NCI-H1048 (cell line): ENCODE measurements at places on chromosomes 12 and 14.

DNA sequence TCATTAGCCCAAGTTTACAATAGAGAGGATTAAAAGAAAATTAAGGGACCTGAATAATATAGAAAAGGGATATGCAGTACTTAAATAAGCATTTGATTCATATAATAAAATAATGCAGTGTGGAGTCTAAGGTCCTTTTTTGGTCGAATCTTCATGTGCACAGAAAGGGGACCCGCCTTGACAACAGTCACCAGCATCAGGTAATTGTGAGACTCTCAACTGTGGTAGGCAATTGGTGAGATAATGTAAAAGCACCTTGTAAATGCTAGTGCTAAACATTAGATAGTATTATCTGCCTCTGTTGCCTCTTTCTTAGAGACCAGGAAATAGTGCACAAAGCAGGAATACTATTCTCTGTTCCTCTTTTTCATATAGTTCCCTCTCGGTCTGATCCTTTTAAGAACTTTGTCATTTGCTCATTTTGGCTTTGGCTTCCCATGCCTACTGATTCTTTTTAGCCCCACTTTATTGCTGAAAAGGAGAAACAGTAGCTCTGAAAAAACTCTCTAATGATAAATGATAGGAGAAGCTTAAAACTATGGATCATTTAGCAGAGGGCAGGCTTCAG, 17.5 kb downstream of the CHPT1 start:
- DNase-seq = no peak

DNA sequence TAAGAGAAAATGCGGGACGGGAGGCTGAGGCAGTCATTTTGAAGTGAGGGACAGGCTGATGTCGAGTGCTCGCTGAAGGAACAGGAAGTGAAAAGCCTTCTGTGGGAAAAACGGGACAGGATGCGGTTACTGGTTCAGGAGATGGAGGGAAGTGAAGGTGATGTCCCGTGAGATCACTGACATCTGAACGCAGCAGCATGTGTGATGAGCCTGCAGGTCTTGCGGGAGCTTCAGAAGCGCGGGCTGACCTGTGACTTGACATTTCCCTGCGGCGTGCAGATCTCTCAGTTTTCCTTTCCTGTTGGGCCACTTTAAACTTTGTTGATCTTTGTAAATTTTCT, 77.8 kb downstream of the DDX51 start:
- DNase-seq = no peak

DNA sequence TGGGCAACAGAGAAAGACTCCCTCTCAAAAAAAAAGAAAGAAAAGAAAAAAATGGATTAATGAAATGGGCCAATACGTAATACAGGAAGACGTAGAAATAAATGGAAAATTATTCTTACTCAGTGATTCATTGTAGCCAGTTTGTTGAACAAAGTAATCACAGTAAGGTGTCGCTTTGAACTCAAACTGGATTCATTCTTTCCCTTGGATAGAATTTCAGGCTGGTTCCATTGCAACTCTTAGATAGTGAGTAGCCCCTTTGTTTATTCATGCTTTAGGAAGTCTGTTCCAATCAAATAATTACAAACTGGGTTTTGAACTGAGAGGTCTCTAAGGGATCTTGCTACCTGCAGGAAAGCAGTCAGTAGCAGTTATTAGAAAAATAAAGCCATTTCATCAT, 42.3 kb upstream of the PAPOLA start:
- no peak for DNase-seq

DNA sequence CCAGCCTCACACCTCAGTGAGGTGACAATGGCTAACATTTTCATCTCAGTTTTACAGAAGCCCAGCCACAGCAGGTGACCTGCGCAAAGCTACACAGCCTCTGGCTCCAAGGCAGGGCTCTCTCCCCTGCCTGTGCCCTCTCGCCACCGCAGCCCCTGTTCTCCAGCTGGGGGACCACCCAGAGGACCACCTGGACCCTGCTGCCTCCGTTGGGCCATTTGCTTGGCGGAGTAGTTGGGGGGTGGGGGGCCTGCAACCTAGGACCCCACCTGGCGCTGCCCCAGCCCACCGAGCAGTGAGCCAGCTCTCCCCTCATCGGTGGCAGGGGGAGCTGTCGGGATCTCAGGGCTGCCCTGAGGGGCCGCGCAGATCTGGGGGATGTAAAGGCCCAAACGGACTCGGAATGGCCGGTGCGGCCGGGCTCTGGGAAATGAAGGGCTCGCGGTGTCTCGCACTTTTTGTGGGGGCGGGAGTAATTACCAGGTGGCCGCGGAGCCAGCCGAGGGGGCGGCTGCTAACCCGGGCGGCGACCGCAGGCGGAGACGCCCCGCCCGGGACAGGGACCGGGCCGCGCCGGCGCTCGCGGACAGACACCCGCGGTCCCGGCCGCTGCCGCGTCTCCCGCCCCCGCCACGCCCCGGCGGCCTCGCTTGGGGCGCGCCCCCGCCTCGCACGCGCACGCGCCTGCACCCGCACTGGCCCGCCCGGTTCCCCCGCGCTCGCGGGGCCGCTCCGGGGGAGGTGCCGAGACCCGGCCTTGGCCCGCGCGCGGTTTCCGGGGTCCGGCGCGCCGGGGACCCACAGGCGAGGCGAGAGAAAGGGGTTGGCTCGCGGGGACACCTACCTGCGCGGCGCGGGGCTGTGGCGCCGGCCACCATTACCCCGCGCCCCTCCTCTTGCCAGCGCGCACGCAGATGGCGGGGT, 8.6 kb upstream of the GPR68 start:
- DNase-seq = no peak

GRCh38 chr12:132490422-132491137, 629 bp downstream of the FBRSL1 start:
- no peak for DNase-seq

- no peak for DNase-seq
These were observed 452.9 kb downstream of the CCER1 start for GRCh38 chr12:90502070-90502469.

DNA sequence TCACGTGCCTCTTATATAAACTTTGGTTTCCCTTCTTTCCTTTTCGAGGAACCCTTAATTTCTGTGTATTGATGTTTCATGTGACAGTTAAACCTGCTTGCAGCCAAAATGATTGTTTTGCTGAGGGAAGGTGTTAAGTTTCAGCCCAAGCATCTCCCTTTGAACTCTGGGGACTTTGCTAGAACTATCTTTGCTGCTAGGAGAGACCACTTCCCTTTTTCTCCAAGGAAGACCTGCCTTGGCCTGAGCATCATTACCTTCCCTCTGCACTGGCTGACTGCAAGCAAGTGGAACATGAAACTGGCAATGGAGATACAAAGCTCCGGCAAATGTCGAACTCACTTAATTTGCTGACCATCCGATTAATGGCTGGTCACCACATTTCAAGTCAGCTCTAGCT, 192.8 kb downstream of the GRIN2B start:
- DNase-seq = no peak

DNA sequence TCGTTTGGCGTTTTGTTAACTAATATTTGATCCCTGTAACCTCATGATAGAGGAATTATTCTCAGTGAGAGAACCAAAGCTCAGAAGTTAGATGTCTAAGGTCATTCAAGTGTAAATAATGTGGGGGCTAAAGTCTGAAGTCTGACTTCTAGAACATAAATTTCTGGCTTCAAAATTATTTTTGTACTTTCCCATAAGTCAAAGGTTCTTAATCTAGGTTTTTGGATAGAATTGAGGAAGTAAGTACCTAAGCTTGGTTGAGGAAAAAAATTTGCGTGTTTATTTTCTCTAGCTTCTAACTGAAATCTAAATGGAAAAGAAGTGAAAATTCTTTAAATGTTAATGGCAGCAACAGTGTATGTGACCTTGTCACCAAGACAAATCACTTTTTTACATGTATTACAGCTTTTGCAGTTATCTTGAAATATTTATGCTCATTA, 2.3 kb downstream of the LARP4 start:
- no peak for DNase-seq

DNA sequence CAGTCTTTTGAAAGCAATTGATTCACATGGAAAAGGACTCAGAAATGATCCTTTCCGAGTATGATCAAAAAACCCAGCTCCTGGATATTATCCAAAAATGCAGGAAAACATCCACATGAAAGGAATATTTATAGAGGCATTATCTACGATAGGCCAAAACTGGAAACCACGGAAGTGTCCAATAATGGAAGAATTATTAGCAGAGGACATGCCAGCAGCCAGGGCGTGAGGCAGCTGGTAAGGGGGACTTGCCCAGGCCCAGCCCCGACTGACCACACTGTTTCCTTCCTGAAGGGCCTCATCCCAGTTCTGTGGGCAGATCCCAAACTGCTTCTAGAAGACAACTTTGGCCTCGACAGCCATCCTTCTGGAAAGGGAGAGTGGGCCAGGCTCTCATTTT, 20.5 kb downstream of the ACTN1 start:
- no peak for DNase-seq

DNA sequence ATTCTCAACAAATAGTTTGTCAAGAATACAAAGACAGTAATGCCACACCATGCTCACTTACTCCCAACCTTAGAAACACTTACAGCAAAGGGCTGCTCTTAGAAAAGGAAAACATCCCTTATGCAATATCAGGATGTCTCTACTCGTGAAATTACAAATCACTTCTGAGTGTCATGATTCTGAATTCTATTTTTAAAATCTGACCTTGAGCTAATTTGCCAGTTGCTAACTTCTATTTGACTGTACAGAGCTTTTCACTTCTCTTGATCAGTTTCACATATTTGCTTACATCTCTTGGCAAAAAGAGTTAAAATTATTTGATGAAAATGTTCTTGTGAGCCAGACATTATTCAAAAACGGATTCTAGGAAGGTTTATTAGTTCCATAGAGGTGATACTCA, 136.7 kb upstream of the SLC35F4 start:
- DNase-seq = no peak

DNA sequence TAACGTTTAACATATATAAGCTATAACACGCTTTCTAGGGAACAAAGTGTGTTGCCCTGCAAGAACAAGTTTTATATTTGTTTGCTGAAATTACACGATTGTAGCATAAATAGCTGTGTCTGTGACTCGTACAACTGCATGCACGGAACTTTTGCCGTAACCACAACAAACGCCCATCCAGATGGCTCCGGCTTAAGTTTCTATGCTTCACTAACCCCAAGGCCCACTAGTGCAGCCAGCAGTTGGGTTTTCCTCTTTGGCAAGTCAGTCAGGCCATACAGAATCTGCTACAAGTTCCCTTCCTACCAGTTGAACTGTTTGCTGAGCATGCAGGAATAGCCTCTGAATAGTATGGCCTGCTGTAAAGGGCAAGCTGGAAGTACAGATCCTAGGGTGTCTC, 12.1 kb downstream of the CSRP2 start:
- DNase-seq = no peak

DNA sequence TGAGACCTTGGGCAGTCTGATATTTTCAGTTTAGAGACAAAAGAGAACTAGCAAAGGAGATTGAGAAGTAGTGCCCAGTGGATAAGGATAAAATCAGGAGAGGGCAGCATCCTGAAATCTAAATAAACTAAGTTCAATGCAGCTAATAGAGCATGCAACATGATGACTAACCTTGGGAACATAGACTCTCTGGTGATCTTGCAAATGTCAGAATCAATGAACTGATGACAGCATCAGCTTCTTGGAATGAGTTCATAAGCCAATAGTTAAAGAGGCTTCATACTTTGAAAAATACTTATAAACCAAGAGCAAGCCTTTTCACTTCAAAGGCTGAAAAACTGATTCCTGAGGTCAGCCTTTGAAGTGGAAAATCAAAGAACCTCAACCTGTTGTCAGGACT, 8.2 kb downstream of the TAS2R19 start:
- no peak for DNase-seq

- no peak for DNase-seq
These were observed 41.9 kb downstream of the IFNG-AS1 start for GRCh38 chr12:68031174-68031573.
